ENCODE measurements at places on chromosomes 4 and X.

- DNase-seq: no peak
These were observed 5.0 kb upstream of the SCML1 start for GRCh38 chrX:17732138-17732783.

DNA sequence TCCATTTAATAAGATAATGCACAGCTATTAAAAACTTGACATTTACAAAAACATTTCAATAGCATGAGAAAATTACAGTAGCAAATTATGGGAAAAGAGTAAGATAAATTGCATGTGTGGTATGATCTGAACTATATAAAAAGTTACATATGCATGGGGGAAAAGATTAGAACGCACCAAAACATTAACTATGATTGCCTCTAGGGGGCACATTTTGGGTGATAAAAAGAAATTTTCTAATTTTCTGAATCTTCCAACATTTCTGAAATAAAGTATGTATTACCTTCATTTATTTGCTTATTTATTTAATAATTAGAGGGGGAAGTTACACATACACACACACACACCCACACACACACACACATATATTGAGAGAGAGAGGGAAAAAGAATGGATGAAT lies 19.6 kb upstream of the KDM5C start:
- no peak for DNase-seq

DNA sequence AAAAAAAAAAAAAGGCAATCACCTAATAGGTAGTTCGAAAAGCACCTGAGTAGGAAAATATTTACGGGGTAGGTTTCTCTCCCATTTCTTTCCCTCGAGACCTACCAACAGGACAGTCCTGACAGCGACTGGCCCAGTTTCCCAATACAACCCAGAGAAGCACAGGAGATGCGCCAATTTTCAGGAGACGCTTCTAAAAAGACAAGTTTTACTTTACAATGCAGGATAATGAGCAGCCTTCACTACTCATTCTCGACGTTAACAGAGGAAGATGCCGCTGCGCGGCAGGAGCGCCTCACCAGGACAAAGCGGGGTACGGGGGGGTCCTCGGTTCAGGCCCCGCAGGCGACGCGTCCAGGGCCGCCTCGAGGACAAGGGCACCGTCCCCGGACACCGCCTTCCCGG lies 708 bp downstream of the BCLAF3 start:
- peak; percentile 9 for DNase-seq

GRCh38 chr4:81204571-81204970 lies 10.5 kb downstream of the PRKG2 start:
- DNase-seq: no peak

- no peak for DNase-seq
These were observed 158.9 kb downstream of the KDM6A start for GRCh38 chrX:45031830-45032378.

GRCh38 chr4:38663801-38664705 lies at the start of gene KLF3:
Gene KLF3 (plus strand): TSS chr4:38664199. CDS start chr4:38680626, 16,427 bp downstream.
- DNase-seq: peak; percentile 78

DNA sequence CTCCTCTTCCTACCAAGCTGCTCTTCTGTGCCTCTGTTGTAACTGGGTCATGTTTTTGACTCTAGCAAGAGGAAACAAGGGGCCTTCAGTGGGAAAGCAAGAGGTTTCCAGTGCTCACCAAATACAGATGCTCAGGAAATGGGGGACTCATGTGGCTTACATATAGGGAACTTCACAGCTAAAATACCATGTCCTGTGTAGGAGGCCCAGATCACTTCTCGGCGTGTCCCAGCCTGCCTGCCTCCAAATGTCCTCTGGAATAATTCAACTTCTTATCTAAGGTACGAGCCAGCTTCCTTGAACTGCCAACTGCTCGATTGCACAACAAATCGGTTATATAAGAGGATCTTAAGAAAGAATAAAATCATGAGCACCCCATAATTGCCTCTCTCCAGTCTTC lies 161.3 kb downstream of the KIT start:
- DNase-seq: no peak

- DNase-seq: no peak
These were observed 211.1 kb upstream of the MAMLD1 start for GRCh38 chrX:150152036-150152435.

DNA sequence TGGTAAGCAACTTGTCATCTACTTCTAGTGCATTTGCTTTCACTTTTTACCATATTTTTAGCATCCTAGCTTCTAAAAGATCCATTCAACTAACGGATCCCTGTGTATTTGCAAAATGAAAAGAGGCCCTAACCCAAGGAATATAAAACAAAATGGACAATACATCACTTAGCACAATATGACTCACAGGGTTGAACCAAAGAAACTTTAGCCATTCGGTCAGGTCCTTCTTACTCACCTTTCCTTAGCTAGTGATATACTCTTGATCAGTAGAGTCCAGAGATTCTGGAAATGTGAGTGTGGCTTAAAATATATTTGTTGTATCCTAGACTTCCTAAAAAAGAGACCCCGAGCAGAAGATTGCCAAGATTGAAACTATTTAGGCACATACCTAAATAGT lies 19.5 kb downstream of the TMPRSS11E start:
- no peak for DNase-seq

GRCh38 chr4:100968046-100968445 lies 379.3 kb downstream of the PPP3CA start:
- no peak for DNase-seq

DNA sequence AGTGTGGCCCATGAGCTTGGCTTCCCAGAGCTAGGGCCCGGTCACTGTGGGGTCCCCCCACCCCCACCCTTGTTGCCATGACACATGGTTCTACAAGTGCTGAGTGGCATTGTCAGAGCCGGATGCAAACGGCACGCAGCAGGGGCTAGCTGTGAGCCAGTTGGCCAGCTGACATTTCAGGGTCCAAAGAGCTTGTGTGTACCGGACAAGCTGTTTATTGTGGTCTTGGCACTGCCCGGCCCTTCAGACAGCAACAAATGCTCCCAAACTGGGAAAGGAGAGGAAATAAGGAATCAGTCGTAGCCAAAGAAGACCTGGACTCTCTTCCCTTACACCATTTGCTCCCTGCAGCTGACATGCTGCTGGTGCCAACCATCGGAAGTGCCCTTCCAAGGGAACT lies 36.8 kb downstream of the TSC22D3 start:
- DNase-seq: no peak

DNA sequence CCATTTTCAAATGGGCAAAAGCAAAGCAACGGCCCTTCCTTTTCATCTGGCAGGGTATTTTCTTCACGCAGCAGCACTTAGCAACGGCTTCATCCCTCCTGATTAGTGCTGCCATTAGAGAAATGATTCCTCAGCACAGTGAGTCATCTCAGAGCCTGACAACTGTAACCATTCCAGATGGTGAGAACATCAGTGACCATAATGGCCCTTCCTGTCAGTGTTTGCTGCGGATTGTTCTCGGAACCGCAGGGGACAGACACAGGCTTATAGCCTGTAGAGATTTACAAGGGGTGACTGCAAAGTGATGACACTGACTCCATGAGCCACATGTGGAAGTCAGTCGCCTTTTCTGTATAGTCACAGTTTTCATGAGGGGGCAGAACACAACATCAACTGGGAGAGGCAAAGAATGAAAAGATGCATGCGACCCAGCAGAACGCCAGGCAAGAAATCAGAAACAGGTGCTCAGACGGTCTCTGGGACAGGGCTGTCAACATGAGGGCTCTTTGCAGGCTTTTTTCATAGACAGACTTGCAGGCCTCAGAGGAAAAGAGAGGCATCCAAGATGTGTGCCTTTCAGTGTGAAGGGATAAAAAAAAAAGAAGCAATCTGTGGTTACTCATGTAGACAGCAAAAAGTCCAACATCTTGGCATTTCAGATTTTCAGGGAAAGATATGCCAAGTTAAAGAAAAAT lies 69.9 kb upstream of the FBXW7 start:
- DNase-seq: peak; percentile 8

- DNase-seq: no peak
These were observed 63.8 kb upstream of the GATB start for GRCh38 chr4:151824656-151825055.

GRCh38 chrX:141960578-141960977 lies 56.9 kb downstream of the MAGEC1 start:
- no peak for DNase-seq

- DNase-seq: no peak
These were observed 2.2 kb downstream of the FBXO8 start for GRCh38 chr4:174281182-174281737.

DNA sequence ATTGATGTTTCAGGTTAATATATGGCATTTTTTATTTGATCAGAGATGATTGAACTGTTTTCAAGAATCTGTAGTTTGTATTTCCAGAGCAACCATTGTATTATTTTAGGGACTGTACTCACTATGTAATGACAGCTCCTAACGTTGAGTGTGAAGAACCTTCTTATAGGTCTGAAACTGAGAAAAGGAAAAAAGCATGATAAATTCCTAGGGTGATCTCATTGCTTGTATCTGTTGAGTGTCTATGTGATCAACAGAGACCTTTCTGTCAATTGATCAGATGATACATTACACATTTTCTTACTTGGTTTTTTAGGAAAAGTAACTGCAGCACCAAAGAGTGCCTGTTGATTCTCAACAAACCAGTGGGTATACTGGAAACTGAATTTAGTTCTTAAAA lies 40.2 kb downstream of the SEC24B start:
- no peak for DNase-seq

All from NCI-H2171 treated with DMSO at 0.1 percent for 48 hours (cell line).